IPS DF 19.7 (cell line): ENCODE measurements at places on chromosomes 12 and 14.

GRCh38 chr14:77598366-77599070, 17.9 kb downstream of the SPTLC2 start:
- no peak for DNase-seq

- no peak for DNase-seq
These were observed 623.3 kb upstream of the FOXG1 start for GRCh38 chr14:28143316-28143715.

- DNase-seq, result no peak
These were observed 172.7 kb downstream of the CNTN1 start for GRCh38 chr12:40864891-40865290.

GRCh38 chr12:75432924-75433323, 42.0 kb downstream of the GLIPR1L2 start:
- no peak for DNase-seq

- DNase-seq, result no peak
These were observed 449 bp upstream of the SLC24A4 start for GRCh38 chr14:92322516-92322915.

DNA sequence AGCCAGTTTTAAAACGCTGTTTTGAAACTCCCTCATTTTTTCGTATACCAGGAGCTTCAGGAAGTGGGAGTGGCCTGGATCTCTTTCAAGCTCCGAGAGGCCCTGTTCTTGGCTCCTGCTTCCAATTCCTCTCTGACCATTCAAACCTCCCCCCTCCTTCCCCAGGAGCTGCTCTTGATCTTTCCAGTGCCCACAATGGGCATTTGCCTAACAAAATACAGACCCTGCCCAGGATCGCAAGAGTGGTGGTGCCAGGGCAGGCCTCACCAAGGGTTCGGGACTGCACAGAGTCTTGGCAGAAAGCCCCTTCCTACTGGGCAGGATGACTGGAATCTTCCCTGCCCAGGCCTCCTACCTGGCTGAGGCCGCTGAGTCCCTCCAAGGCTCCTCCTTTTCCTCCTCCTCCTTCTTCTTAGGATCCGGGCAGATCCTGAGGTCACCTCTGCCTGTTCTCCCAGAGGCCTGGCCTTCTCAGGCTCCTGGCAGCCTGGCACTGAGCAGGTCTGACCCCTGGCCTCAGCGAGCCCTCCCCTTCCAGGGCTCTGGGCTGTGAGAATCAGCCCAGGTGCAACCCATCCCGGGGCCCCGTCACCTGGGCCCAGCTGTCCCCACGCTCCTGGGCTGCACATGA, 46.9 kb upstream of the NOS1 start:
- peak; percentile 15 for DNase-seq

DNA sequence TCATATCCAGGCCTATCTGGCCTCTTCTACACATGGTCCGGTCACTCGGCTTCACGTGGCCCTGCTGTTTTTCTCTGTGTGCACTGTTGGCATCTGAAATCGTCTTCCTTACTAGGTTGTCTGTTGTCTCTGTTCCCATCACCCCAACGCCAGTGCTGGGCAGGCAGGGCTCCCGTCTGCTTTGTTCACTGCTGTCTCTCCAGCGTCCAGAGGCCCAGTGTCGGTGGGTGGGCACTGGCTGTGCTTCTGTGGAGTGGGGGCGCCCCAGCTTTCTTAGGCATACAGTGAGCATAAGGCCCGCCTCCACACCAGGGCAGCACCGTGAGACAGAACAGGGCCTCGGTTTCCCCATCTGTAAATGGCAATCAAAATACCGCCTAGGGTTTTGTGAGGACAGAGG, 153.1 kb downstream of the BCL11B start:
- DNase-seq, result no peak

GRCh38 chr12:90174956-90175355, 466.3 kb upstream of the ATP2B1 start:
- DNase-seq, result no peak

DNA sequence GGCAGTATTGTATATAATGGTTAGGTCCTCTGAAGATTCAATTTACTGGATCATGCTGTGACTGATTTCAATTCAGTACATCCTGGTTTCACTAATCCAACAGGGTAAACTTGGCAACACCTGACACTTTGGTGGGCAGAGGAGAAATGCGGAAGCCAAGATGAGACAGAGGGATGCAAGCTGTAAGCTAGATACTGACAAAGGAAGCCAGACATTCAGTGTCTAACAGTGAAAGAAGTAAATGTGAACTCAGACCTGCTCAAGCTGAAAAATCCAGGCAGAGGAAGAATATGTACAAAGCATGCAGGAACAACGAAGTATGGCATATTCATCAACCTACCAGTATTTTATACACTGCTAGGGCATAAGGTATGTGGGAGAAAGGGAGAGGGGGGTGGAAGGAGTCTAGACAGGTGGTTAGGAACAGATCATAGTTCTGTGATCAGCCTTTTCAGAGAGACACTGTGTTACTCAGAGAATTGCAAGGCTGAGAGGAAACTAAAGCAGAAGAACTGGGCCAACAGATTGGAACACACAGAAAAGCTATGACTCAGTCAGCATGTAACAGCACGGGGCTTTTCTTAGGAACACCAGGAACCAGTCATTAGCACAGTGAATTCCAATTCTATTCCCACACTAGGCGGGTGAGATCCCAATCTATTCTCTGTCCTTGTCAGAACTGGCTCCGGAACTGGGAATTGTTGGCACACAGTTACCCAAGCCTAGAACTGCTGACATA, 40.3 kb downstream of the NELL2 start:
- DNase-seq, result no peak

DNA sequence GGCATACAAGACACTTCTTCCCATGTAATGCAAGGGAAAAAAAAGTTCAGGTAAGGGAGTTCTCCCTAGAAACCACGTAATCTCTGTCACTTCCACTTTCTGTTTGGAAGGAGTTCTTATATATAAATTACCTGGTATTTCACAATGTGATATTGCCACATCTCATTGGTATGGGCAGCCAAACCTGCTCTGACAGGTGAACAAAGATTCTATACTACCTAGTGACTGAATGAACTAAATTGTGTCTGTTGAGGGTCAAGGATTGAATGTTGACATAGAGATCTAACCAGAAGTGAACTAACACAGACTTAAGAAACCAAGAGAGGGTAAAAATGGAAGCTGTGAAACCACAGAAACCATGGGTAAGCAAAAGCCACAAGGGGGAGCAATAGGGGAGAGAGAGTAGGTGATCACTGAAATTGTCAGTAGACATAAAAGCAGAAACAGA, 161.3 kb downstream of the RPL10L start:
- DNase-seq, result no peak

DNA sequence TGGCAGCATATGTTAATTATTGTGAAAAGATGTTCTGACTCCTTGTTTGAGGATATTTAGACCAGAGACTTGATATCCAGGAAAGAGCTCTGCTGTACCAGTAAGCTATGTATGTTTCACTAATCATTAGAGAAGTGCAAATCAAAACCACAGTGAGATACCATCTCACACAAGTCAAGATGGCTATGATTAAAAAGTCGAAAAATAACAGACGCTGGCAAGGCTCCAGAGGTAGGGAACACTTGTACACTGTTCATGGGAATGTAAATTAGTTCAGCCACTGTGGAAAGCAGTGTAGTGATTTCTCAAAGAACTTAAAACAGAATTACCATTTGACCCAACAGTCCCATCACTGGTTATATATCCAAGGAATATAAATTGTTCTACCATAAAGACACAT, 171.6 kb downstream of the DPY19L2 start:
- no peak for DNase-seq

GRCh38 chr14:76007379-76007778, 21.8 kb downstream of the IFT43 start:
- DNase-seq, result no peak

- DNase-seq, result no peak
These were observed 2.4 kb downstream of the PXN start for GRCh38 chr12:120262852-120263747.

- no peak for DNase-seq
These were observed 137.8 kb downstream of the TTC7B start for GRCh38 chr14:90678420-90678819.

DNA sequence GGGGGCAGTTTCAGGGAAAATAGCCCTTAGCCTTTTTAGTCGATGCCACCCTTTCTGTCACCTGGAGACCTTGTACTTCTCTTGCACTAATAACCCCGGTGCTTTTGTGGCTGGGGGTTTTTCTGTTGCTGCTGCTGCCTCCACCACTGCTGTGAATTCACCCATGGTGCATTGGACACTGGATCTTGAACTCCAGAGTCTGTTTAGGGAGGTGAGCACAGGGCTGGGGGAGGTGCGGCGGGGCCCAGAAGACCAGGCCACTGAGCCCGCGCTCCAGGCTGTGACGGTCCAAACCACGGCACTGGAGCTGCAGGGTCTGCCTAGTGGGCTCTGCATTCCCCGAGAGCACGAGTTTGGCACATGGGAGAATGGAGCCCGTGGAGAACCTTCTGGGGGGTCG, 100.6 kb downstream of the NINJ2 start:
- no peak for DNase-seq

GRCh38 chr14:89958966-89959365, 3.2 kb downstream of the TDP1 start:
- no peak for DNase-seq

DNA sequence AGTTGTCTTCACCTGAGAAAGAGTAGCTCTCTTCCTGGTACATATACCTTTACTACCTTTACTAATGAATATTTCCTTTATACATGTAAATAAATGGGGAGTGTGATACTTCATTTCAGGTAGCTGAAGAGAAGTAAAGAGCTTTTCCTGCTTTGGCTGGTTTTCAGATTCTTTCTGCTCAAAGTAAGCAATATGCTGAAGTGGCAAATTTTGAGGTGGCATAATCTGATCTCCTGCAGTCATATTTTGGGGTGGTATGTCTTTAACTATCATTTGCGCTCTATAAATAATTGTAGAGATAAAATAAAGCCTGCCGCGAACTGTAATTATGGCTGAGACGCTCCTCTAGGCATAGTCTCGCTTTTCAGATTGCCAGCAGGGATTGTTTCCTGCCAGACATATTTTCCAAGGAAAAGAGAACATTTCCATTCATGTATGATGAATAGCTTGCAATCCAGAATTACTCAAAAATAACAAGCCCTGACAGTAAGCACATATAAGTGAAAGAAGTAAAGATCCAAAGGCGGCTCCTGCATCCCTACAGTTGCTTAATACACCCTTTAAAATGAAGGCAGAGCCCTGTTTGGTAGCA, 200.7 kb downstream of the C12orf50 start:
- no peak for DNase-seq

- no peak for DNase-seq
These were observed 22.6 kb upstream of the PKP2 start for GRCh38 chr12:32918890-32919801.

DNA sequence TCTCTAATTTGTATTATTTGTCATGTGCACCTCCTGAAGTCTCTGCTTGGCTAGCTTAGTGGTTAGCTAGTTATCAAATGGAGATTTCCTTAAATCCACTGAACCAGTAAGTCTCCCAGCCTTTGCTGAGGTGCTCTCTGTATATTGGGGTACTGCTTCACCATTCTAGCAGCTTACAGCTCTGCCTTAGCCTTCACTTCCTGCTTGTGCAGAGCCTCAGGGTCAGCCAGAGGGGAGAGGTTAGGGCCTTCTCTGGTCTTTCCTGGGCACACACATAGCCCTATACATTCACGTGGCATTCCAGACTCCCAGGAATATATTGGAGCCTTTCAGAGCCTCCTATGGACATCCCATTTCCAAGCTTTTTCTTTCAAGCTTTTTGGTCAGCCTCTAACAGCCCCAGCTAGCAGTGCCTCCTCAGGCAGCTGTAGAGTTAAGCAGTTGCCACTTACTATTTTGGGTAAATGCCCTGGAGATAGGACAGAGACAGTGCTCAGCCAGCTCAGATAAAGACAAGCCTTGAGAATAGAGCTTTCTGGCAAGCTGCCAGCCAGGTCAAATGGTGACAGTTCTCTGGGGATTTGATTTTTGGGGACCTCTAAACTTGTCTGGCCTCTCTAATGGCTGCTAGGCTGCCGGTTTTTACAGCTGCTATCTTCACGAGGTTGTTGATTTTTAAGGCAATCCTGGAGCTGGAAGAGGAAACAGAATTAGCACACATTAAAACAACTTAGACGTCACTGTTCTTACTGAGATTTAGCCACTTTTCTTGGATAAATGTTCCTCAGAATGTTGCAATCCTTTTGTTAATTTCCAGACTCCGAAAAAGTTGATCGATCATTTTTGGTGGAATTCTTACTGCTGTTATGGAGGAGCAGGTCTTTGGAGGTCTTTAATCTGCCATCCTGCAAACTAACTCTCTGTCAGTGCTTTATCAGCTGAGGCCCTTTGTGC, 32.9 kb downstream of the FBXW8 start:
- DNase-seq, result no peak

- DNase-seq, result no peak
These were observed 65.7 kb downstream of the MOK start for GRCh38 chr14:102239231-102239630.

- no peak for DNase-seq
These were observed 10.0 kb downstream of the BRF1 start for GRCh38 chr14:105290621-105291346.

DNA sequence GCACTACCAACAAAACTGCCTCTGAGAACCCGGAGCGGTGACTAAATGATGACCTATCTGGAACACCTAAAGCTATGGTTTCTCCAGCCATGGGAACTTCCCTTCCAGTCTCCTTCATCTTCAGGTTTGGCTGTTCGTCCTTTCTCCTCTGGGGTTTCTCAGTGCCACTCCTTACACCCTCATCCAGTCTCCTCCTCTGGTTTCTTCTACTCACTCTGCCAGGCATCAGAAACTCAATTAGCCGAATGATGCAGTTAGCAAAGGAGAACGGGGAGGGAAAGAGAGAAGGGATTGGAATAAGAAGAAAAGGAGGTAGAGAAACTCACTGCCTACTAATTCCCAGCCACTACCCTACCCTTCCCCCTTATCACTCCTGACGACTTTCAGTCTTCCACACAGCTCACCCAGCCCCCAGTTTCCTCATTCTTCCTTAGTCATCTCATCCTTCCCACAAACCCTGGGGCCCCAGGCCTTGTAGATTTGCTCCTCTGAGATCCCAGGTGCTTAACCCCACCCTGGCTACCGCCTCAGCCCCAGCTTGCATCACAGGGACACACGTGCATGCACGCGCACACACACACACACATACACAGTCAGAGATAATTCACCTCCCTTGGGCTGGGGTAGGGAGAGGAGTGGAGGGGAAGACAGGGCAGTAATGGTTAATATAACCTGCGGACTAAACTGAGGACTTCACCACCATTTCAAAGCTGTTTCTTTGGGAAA, 13.0 kb downstream of the FGD6 start:
- DNase-seq, result no peak

DNA sequence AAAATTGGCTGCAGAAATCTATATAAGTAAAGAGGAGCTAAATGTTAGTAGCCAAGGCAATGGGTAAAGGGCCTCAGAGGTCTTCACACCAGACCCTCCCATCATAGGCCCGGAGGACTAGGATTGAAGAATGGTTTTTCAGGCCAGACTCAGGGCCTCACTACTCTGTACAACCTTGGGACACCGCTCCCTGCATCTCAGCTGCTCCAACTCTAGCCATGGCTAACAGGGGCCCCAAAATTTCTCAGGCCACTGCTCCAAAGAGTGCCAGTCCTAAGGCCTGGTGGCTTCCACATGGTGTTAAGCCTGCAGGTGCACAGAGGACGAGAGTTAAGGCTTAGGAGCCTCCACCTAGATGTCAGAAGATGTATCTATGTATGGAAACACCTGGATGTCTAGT, 155.5 kb upstream of the MGAT4C start:
- DNase-seq, result no peak

- DNase-seq, result no peak
These were observed 92.3 kb downstream of the RGS6 start for GRCh38 chr14:72024504-72024903.
